ENCODE measurements at places on chromosomes 3 and 15.

GRCh38 chr15:58410353-58410752, 21.4 kb upstream of the LIPC start:
- no peak for DNase-seq

DNA sequence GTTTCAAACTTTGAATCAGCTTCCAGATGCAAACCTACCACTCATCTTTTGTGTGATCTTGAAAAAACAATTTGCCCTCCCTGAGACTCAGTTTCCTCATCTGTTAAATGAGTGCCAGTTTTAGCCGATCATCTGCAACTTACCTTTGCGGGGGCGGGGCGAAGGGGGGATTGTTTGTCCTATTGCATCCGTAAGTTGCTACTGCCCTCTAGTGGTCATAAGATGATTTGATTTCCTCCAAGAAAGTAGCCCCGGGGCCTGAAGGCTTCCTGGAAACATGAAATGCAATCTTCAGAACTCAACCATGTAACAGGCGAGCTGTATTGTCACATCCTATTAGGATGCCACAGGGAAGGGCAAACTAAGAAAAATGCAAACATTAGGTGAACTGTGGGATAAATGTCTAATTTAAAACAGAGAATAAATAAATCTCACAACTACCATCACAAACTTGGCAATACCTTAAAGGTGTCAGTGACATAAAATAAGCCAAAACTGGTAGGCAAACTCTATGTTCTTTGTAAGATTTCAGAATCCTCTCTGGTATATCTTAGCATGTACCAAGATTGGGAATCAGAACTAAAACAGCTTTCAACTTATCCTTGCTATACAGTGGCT, 63.5 kb upstream of the CLDN18 start:
- DNase-seq = peak; percentile 23

DNA sequence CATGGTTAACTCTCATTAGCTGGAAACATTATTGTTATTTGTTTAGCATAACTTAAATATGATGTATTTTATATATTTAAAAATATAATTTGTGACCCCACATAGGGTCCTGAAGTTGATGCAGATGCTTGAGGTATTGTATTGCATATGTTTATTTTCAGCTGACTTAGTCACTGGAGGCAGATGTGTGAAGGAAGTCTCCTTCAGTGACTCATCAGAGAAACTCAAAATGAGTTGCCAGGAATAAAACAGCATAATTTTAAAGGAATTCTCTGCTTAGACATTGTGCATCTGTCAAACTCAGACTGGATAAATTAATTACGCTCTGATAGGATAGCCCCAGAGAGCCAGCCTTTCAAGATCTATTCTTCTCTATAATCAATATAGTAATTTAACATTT, 7.9 kb upstream of the OR4F6 start:
- DNase-seq = peak; percentile 59

- no peak for DNase-seq
These were observed 635 bp downstream of the CD276 start for GRCh38 chr15:73684581-73685455.

DNA sequence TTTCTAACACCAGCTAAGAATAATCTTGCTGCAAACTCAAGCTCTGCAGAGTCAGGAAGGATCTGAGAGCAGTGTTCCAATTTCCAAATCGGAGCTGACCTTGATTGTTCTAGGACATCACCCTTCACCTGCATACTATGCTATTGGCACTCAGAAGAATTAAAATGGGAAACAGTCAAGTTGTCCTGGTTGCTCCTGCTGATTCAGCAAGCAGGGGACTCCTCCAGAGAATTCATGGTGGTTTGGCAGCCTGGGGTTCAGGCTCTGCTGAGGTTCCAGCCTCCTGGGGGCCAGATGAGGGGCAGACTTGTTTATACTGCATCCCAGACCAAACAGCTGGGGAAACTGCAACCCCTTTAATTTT, 213.7 kb upstream of the ADAMTS9 start:
- no peak for DNase-seq

- DNase-seq = no peak
These were observed 71.8 kb downstream of the TM2D3 start for GRCh38 chr15:101580431-101580830.
